DMS79 treated with DMSO at 0.1 percent for 48 hours (cell line): ENCODE measurements at places on chromosomes 3 and 15.
A peak's percentile ranks its signal among the peaks of the same experiment; 100 is the strongest.

DNA sequence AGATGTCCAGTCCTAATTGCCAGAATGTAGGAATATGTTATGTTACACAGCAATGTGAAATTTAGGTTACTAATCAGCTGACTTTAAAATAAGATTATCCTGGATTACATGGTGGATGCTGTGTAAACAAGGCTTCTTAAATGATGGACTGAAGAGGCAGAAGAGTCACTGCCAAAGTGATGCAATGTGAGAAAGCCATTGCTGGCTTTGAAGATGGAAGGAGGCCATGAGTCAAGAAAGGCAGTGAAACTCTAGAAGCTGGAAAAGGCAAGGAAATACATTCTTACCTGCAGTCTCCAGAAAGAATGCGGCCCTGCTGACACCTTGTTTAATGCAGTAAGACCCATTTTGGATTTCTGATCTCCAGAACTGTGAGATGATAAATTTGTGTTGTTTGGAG is 179.1 kb upstream of the ZPLD1 start:
- DNase-seq: no peak

DNA sequence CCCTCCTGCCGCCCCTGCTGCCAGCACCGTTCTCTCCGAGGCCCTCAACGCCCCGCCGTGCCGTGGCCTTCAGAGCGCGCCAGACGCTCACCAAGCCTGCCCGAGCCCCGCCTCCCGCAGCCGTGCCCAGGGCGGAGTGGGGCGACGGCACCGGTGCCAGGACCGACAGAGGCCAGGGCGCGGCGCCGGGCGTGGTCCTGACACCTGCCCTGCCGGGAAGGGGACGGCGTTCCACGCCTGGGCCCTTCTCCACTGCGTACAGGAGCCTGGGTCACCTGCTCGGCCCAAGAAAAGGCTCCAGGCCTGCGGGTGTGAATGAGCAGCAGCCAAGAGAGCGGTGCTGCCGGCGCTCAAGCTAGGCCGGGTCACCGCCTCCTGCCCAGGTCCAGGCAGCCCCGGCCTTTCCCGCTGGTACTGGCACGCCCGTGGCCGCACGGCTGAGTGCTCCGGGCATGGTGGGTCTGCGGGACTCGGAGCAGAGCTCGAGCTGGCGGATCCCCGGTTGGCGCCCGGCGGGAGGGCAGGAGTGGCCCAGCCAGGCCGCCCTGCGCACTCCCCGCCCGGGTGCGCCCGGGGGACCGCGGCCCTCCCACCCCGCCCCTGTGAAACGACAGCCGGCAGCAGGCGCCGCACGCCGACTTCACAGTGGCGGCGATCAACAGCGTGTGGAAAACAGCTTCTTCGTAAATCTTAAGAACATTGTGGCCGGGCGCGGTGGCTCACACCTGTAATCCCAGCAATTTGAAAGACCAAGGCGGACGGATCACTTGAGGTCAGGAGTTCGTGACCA is 4.2 kb downstream of the OCA2 start:
- DNase-seq: no peak

GRCh38 chr3:15356176-15356575 is 23.8 kb upstream of the SH3BP5 start:
- DNase-seq: no peak

DNA sequence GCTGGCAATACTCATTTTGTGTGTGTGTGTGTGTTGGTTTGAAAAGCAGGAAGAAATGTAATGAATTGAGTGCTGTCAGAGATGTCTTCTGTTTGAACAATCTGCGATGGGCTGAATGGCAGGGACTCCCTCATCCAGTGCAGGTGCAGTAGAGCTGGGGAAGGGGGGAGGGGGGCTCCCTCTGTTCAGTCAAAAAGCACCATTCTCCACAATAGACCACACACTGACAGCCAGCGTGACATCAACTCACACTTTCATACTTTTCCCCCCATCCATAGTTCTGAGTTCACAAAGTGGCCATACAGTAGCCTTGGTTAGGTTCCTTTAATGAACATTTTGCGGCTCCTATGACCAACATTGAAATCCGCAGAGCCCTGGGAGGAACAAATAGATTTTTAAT is 10.4 kb downstream of the SOX2 start:
- DNase-seq: no peak

GRCh38 chr3:196503196-196504076 is at the start of gene RNF168:
TSS of gene RNF168 (minus strand) at chr3:196503768. CDS start at chr3:196503173, 595 bp downstream.
- DNase-seq: peak; percentile 99

GRCh38 chr15:98694161-98694560 is 45.8 kb downstream of the IGF1R start:
- no peak for DNase-seq

DNA sequence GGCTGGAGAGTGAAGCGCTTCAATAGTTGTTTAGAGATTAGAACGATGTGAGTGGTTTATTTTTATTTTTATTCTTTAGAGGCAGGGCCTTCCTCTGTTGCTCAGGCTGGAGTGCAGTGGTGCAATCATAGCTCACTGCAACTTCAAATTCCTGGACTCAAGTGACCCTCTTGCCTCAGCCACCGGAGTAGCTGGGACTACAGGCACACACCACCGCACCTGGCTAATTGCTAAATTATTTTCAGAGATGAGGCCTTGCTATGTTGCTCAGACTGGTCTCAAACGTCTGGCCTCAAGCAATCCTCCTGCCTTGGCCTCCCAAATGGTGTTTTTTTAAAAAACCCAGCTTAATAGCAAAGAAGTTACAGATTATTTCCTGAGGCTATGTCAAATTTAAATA is 29.0 kb downstream of the PPARG start:
- no peak for DNase-seq

DNA sequence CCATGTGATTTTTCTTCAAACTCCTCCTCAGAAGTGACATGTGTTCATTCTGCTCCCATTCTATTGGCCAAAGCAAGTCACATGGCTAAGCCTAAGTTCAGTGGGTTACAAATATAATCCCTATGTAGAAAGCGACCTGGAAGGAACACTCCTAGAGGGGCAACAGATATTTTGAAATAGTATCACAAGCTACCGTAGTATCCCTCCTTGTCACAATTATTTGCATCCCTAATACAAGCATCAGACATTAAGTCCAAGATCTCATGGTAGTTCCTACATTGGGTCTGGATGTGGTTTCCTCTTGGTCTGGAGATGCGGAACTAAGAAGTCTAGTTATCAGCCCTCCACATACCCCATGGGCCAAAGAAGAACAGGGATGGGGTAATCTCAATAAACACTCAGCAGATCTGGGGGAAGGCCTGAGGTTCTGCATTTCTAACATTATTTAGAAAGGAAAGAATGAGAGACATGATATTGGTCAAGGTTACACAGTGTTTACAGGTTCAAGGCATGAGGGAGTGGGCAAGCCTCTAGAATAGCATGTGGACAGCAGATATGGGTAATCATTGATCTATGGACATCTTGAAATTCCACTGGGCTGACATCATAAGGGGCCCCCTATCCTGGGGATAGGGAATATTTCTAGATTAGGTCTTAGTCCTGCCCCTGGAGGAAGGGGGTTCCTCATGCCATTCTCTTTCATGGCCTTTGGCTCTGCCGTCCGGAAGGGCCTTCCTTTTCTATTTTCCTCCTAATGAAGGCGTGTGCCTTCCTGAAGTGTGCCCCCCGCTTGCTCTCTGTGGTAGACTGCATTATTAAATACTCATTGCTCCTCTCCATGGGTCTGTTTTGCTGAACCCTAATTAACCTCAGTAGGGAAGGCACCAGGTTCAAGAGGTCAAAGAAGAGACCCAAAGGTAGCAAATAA is 17.8 kb upstream of the ABHD2 start:
- no peak for DNase-seq

DNA sequence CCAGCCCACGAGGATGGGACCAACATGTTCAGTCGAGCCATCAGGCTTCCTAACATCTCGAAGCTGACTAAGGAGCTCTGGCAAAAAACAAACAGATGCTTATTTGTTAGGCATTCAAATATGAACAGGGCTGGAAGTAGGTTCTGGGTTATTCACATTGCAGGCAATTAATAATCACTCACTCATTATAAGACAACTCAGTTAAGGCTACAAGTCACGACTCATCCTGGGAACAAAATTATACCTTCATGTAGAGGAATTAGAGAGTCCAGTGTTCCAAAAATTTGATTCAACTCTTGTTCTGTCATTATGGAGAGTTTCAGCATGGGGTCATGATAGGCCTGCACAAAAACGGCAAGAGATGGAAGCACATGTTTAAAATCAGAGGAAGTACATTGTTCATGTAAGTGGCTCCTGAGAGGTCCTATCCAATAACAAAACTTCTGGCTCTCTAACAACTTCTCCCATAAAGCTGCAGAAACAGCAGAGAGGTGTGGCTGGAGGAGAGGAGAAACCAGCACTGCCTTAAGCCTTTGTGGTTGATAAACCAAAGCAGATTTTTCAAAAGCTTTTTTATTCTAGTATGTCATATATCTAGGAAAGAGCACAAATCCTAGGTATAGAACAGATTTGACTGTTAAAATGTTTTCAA is 50.6 kb downstream of the ARHGEF3 start:
- DNase-seq: no peak

GRCh38 chr15:92091155-92091734 is 237.7 kb downstream of the SLCO3A1 start:
- DNase-seq: peak; percentile 50

GRCh38 chr3:58536501-58537411 is at the start of gene ACOX2:
TSS of gene ACOX2 (minus strand) at chr3:58537190. CDS start at chr3:58535106, 2,084 bp downstream.
- DNase-seq: peak; percentile 56

DNA sequence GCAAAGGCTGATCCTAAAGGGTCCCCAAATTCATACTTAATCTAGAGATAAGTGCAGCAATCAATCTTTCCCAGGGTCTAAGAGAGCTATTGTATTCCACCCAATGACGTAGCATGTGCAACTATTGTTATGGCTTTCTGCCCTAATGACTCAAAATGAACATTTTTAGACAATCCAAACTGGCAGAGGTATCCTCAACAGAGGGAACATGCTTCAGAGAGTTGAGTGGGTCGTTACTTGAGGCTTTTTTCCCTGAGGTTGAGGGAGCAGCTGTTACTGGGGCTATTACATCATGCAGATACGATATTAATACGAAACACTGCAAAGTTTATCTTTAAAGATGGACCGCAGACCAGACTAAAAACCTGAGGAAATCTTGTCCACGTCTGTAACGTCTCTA is 278.3 kb upstream of the WNT5A start:
- no peak for DNase-seq

GRCh38 chr3:185807445-185808068 is 17.3 kb downstream of the IGF2BP2 start:
- DNase-seq: no peak

GRCh38 chr3:16361087-16361486 is 96.1 kb downstream of the OXNAD1 start:
- no peak for DNase-seq

DNA sequence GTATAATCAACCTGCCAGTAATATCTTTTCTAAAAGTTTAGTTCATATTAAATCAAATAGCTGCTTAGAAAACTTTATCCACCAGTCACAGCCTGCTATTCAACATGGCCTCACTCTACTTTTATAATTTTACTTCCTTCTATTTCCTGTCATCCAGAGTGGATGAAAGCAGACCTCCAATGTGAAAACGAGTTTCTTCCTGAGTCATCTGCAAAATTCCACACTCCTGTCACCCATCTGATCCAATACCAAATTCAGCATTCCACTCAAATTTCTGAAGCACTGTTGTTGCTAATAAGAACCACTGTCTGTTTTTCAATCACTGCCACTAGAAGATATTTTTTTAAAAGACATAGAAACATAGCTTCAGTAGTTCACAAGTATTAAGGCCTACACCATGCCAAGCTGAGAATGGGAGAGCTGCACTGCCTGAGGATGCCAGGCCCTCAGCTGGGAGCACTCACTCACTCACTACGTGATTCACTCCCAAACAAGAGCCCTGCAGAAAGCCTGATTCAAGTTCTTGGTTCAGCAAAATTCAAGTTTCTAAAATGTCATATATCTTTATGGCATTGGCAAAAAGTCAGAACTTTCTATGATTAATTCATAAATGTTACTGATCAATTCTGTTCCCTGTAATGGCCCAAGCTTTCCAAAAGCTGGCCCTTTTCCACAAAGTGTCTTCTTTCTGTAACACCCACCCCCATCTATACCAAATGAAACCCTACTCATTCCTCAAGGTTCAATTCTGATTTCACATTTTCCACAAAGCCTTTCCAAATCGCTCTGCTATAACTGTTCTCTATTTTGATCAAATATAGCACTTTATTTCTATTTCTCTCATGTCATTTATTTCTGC is 82.9 kb downstream of the FSIP1 start:
- no peak for DNase-seq

DNA sequence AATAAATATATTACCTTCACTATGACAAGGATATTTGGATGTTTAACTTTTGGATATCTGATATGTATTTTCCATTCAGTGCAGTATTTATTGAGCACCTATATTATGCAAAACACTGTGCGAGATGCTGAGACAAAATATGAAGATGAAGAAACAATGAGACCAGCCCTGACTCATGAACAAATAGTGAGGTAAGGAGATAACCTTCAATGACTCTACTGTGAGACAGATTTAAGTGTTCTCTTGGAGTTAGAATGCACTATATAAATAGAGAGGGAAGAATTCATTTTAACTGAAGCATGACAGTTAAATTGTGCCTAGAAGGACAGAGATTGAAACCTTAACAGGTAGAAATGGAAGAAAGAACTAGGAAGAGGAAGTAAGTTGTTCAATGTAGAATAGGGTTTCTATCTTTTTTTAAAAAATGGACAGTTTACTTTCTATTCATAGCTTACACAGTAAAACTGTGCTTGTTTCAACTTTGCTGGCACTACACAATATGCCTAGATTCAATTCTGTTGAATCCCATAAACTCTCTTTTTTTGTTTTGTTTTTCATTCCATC is 124.2 kb downstream of the ZBTB20 start:
- DNase-seq: peak; percentile 42
